ENCODE measurements at places on chromosomes 6 and 20.

DNA sequence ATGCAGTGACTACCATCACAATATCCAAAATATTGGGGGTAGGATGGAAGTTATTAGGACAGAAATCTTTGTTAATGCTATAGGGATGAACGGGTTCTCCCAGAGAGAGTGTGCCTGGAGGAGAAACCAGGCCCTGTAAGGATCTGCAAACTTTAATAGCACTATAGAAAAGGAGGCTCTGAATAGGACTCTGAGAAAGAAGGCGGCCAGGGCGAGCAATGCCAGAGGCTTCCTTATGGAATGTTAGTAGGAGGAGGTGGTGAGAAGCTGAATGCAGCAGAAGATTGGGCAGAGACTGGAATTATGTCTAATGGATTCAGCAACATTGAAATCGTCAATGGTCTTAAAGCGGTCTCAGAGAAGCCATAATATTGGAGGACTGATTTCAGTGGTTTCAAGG lies 84.6 kb upstream of the SYNDIG1 start:
- DNase-seq = no peak

- no peak for DNase-seq
Measured at GRCh38 chr6:42727627-42728026, 5.2 kb upstream of the PRPH2 start.

- DNase-seq = no peak
Measured at GRCh38 chr6:20778459-20778858, 244.2 kb downstream of the CDKAL1 start.

- DNase-seq = no peak
Measured at GRCh38 chr6:146901940-146902816, 302.0 kb upstream of the STXBP5 start.

GRCh38 chr6:32146287-32146686 lies 5.5 kb downstream of the PRRT1 start:
- DNase-seq = no peak

Measured in AG10803 (cell line).